A549 treated with Mapracorat at 1 μM for 4 hours (cell line): ENCODE measurements at places on chromosomes 11 and 22. TPM values are rescaled to one million over a fixed set of nuclear protein-coding genes. Genes with fewer than 3 reads are reported as not detected.

Gene IFITM10
- 1.0 to 2.1 TPM (median 1.3 TPM) in 5 replicates for total RNA-seq

Gene MMP12
- total RNA-seq = 0.07 to 0.11 TPM (median 0.10 TPM) in 4 of 5 replicates, not detected in the other

Gene GLYAT
- total RNA-seq = not detected in 5 replicates

Gene MDK
- 14.8 to 20.9 TPM (median 20.0 TPM) in 5 replicates for total RNA-seq

Gene POU2AF2
- not detected in 5 replicates for total RNA-seq

Gene SERPING1
- 0.63 to 1.0 TPM (median 0.83 TPM) in 5 replicates for total RNA-seq

Gene SMC1B
- 0.03 to 0.05 TPM (median 0.05 TPM) in 3 of 5 replicates, not detected in the others for total RNA-seq

Gene CRYBB3
- not detected in 5 replicates for total RNA-seq

Gene ASCL2
- 0.09 TPM in 1 of 5 replicates, not detected in the others for total RNA-seq

Gene MRGPRF
- total RNA-seq = 0.06 to 0.12 TPM in 2 of 5 replicates, not detected in the others

Gene SEC14L2
- 48.2 to 79.6 TPM (median 70.6 TPM) in 5 replicates for total RNA-seq

Gene ZDHHC24
- total RNA-seq = 6.2 to 14.4 TPM (median 13.6 TPM) in 5 replicates

Gene IGSF22
- total RNA-seq = not detected in 5 replicates

Gene PRODH
- 0.77 to 1.4 TPM (median 1.3 TPM) in 5 replicates for total RNA-seq

Gene RFPL1
- total RNA-seq = not detected in 5 replicates

Gene MMP13
- total RNA-seq = not detected in 5 replicates

Gene MAPK8IP1
- 5.3 to 6.5 TPM (median 6.3 TPM) in 5 replicates for total RNA-seq

Gene OR5A1
- not detected in 5 replicates for total RNA-seq

Gene C11orf91
- 1.4 to 2.0 TPM (median 1.5 TPM) in 5 replicates for total RNA-seq

Gene GAL
- 10.2 to 23.6 TPM (median 19.2 TPM) in 5 replicates for total RNA-seq

Gene NXPE2
- total RNA-seq = not detected in 5 replicates

Gene SLCO2B1
- 2.9 to 3.9 TPM (median 3.5 TPM) in 5 replicates for total RNA-seq

Gene UBQLNL
- total RNA-seq = not detected in 5 replicates

Gene OR8A1
- not detected in 5 replicates for total RNA-seq

Gene FADS3
- 61.4 to 86.5 TPM (median 79.0 TPM) in 5 replicates for total RNA-seq

Gene DENND5A
- 34.9 to 58.1 TPM (median 42.8 TPM) in 5 replicates for total RNA-seq

Gene METTL15
- total RNA-seq = 5.4 to 7.5 TPM (median 6.7 TPM) in 5 replicates

Gene MMP8
- total RNA-seq = not detected in 5 replicates

Gene CARD18
- total RNA-seq = not detected in 5 replicates

Gene MGAT3
- 0.43 to 0.84 TPM (median 0.71 TPM) in 5 replicates for total RNA-seq

Gene OPCML
- not detected in 5 replicates for total RNA-seq

Gene OR52H1
- not detected in 5 replicates for total RNA-seq

Gene GRM5
- 0.01 TPM in 1 of 5 replicates, not detected in the others for total RNA-seq

Gene CCDC81
- total RNA-seq = 0.09 to 0.34 TPM (median 0.28 TPM) in 5 replicates

Gene MIOX
- 0.11 TPM in 1 of 5 replicates, not detected in the others for total RNA-seq
